ENCODE measurements at places on chromosomes 16 and 17.

DNA sequence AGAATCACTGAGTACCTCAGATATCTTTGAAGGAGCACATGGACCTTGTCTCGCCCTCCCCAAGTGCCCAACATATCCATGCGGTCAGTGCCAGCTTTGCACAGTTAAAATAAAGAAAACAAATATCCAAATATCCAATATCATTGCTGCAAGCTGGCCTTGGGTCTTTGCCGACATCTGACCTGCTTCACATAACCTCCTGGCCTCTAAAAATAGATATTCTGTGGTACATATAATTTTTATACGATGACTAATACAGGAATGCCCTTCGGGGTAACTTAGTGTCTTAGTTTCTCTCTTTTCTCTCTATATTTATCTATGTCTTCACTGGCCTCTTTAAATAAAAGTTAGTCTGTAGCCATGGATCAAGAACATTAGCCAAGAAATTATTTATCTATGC is 67.8 kb downstream of the MAF start:
- DNase-seq = no peak

- DNase-seq = no peak
Observed at GRCh38 chr16:66844342-66845079, at the start of gene CA7. CA7 (plus strand) TSS chr16:66844414; CDS start chr16:66844488, 74 bp downstream.

- DNase-seq = no peak
Observed at GRCh38 chr16:73426433-73427160, 378.7 kb upstream of the ZFHX3 start.

GRCh38 chr17:33520426-33521330 is 227.6 kb upstream of the ASIC2 start:
- no peak for DNase-seq

DNA sequence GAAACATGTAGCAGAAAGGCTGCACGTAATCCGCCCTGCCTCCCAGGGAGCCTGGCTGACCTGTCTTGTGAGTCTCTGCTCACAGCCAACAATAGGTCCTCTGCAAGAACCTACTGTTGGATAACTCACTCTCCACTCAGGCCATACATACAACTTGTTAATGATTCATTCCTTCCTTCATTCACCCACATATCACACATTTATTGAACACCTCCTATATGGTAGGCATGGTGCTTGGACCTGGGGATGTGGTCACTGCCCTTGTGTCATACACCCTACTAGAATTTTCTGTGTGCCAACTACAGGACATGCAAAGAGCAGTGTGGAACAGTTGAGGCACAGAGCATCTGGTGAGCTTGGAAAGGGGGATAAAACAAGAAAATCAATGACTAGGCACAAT is 28.1 kb upstream of the HNF1B start:
- DNase-seq = no peak

DNA sequence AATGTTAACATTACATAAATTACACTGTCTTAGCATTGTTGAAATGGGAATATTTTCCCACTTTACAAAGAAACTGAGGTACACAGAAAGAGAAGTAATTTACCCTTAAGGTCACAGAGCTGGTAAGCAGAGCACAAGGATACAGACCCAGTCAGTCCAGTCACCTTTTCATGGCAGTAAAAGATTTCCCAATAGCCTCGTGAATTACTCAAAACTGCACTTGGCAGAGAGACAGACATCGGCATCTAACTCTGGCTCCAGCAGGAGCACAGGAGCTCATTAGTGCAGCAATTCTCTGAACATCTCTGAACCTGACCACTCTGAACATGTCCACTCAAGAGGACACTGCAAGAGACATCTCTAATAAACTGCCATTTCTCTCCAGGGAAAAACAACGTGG is 3.1 kb downstream of the TEX2 start:
- no peak for DNase-seq

DNA sequence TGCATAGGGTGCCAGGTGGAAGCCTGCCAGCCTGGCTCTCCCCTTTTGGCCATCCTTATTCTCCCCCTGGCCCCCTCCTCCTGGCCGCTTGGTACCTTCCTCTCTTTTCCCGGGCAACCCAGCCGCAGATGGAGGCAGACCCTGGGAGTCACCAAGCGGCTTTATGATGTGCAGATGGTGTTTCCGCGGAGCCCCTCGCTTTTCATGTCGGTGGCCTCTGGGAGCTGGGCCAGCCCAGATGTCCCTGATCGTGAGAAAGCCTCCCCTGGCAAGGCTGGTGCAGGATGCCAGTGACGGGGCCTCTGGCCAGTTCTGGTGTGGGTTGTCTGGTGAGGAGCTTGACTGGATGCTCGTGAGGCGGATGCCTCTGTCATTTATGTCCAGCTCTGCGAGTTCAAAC is 18.0 kb upstream of the BRD7 start:
- no peak for DNase-seq

- no peak for DNase-seq
Observed at GRCh38 chr16:68900009-68900408, 56.7 kb downstream of the TANGO6 start.

DNA sequence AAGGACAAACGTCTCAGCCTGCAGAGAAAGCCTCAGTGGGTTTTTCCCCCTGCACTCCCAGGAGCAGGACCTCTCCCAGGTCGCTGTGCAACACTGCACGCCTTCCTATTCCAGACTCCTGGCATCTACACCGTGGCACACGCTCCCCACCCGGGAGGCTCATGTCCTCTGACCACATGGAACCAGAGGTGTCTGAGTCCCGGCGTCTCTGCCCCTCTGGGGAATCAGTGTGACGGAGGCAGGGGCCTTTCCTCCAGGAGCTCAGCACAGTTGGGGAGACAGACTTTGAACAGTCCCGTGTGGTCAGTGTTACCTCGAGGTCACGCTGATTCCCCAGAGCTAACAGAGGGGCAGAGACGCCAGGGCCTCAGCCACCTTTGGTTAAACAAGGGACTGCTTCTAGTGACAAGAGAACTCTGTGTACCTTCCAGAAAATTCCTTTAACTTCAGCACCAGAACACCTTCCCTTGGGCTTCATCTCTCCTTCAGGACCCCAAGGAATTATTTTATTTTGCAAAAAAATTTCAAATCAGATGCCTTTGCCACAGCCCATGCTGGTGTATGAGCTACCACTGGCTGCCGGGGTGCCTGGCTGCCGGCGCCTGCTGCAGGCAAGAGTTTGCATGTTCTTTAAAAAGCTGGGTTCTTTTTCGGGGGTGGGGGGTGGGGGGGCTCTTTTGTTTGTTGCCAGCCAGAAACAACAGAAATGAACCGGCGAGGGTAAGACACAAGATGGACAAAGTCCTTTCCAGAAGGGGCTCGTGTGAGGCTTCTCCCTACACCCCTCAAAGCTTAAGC is 6.6 kb downstream of the CANT1 start:
- DNase-seq = no peak

DNA sequence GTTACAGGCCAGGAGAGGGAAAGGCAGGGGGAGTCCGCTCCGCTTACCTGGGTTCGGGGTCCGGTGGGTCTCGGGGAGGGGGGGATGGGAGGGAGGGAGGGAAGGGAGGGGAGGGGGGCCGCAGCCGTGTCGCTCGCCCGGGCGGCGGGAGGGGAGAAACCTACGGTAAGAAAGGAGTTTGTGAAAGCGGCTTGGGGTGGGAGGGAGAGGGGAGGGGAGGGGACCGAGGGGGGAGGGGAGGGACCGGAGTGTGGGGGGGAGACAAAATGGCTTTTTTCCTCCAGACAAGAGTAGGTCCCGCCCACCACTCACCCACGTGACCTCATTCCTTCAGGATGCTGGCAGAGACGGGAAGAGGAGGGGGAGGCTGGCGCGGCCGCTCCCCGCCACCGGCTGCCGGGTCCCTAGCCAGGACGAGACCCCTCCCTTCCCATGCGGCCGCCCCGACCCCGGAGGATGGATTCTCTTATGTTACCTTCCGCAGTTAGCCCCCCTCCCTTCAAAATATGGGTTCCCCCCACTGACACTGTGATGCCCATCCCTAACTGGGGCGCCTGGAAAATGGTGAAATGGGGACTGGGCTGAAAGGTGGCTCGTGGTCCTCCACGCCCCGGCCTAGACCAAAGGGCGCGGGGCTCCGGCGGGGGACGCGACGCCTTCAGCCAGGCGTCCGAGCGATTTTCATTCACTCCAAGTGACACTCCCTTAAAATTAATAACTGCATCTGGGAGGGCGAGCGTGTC is at the start of gene PCGF2:
Gene PCGF2, minus strand, starts transcription at position 188 of the 743 bp plus-strand sequence. CDS start 7,934 bp downstream, outside the sequence.
- DNase-seq = no peak

DNA sequence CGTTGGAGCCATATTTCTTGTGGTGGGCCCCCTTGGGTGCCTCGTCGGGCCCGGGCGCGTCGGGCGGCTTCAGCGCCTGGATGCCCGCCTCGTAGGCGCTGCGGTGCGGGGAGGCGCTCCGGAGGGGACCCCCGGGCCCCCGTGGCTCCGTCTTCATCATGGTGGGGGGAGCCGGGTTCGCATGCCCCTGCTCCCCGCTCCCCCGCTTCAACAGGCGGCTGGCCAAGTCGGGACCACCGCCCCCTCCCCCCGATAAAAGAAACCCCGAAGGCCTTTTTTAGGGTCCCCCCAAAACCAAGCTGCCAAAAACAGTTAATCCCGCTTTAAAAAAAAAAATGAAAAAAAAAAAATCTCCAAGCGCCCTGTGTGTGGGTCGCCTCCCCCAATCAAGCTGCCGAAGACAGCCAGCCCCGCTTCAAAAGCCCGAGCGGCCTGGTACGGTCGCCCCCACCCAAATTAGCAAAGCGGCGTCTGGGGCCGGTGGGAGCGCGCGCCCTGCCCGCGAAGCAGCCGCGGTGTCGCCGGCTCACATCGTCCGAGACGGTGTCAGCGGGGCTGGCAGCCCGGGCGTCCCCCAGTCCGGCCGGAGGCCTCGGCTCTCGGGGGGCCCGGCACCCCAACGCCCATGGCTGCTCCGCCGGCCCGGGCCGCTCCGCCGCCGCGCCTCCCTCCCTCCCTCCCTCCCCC is at the start of gene PPP1R9B:
Gene PPP1R9B, minus strand, starts transcription at position 324 of the 687 bp plus-strand sequence. Its CDS starts 164 bp downstream, at position 160.
- no peak for DNase-seq

GRCh38 chr16:84286578-84287240 is 8.0 kb upstream of the WFDC1 start:
- DNase-seq = no peak

GRCh38 chr17:44785921-44786320 is 27.1 kb downstream of the ADAM11 start:
- no peak for DNase-seq

GRCh38 chr17:48554412-48555257 is 9.7 kb upstream of the HOXB2 start:
- no peak for DNase-seq

DNA sequence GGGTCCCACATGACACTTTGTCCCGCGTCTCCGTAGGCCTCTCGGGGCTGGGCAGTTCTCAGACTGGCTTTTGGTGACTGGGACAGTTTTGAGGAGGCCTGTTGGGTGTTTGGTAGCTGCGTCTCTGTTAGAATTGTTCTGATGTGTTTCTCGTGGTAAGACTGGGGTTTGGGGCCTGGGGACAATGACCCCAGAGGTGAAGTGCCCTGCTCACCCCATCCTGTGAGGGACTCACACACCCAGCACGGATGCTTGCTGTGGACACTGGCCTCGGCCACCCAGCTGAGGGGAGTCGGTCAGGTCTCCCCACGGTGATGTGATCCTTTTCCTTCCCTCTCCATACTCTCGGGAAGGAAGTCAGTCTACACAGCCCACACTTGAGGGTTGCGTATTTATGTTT is 50.3 kb downstream of the METRNL start:
- no peak for DNase-seq

- no peak for DNase-seq
Observed at GRCh38 chr17:57870283-57870635, 20.4 kb upstream of the MRPS23 start.

- no peak for DNase-seq
Observed at GRCh38 chr17:61849674-61850073, 13.7 kb downstream of the BRIP1 start.

- peak; percentile 71 for DNase-seq
Observed at GRCh38 chr16:75288596-75289120, 37.2 kb upstream of the BCAR1 start.

DNA sequence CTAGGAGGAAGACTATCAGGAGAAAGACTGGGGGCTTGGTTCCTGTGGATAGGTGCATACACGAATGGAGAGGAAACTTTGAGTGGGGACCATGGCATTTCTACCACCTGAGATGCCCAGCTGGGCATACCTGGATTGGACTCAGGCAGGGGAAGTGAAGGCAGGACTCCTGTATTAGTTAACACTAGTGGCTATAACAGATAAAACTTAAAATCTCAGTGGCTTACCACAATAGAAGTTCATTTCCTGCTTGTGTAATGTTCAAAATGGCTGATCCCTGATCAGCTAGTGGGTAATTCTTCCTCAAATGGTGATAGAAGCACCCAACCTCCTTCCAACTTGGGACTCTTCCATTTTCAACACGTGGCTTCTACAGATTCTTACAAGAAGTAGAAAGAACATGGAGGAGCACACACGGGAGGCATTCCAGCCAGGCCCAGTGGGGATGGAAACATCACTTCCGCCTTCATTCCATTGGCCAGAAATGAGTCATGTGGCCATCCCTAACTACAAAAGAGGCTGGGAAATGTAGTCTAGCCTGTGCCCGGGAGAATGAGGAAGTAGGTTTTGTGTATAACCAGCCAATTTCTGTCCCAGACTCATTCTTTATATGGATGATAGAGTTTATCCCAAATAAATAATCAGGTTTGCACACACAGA is 112.1 kb downstream of the UTP18 start:
- DNase-seq = peak; percentile 49

GRCh38 chr16:3597676-3598075 is 13.7 kb downstream of the SLX4 start:
- DNase-seq = no peak

- DNase-seq = no peak
Observed at GRCh38 chr17:75403131-75403530, 2.3 kb downstream of the GRB2 start.

DNA sequence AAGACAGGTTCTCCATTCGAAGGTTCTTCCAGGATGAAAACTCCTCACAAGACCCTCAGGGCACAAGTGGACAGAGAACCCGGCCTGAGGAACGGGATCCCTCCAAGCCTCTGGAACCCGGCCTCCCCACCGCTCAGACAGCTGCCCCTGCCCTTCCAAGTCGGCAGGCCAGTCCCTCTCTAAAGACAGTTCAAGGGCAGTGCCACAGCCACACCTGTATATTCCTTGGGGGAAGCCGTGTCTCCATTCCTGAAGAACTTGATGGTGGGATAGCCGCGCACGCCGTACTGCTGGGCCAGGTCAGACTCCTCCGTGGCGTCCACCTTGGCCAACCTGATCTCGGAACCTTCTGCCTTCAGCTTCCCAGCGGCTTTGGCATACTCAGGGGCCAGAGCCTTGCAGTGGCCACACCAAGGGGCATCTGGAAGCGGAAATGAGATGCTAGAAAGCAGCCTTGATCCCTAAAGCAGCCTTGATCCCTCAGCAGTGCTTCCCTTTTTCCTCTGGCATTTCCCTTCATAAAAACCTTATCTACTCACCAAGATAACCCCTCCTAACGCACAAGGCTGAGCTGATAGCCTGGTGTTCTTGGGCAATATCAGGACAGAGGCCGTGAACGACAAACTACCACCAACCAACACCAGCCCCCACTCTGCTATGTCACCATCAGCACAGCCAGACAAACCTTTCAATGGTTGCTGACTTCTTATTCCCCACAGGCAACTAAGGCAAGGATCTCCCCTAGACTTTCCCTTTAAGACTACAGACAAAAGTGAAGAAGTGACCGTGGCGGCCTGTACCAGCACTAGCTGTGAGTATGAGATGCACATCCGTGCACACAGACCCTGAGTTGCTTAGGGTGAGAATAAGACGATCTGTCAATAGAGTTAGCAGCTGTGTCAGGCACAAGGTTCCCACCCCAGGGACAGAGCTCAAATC is 1.1 kb downstream of the P4HB start:
- DNase-seq = no peak

All from CD4-positive, alpha-beta T cell treated with Interferon alpha-2 for 1 hour (primary cell).